ENCODE measurements at places on chromosomes 6 and 20.
A peak's percentile ranks its signal among the peaks of the same experiment; 100 is the strongest.

GRCh38 chr20:42130810-42131596, 512.8 kb upstream of the CHD6 start:
- no peak for DNase-seq

DNA sequence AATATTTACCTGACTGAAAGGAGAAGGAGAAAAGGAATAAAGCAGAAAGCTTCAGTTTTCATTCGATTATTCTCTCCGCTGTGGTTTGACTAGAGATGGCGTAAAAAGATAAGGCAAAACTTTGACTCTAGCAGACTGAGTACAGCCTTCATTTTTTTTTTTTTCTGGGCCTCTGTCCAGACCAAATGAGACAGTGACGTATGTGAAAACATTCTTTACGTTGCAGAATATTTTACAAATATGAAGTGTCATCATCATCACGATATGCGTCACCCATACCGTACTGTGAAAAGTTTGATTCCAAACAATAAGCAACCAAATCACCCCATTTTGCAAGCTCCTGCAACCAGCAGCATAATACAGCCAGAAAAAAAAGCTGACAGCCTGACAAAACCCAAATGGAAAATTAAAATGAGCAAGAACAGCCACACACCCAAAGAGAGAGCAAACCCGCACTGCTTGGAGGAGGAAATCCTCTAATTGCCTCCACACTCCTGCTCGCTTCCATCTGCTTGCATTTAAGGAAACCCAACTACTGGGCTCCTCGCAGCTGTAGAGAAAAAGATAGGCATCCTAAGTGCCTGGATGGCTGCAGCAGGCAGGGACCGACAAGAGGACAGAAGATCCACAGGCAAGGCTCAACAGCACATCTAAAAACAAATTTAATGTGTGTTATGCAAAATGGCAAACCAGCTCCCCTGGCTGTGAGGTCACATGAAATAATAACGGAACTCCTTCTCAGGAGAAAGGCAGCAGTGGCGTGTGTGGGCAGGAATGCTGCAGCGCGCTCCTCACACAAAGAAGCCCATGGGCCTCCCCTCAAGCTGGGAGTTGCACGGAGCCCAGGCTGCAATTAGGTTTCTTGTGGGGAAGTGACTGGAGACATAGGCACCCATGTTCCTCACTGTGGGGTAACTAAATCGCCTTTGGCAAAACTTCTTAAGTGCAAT, 113.1 kb downstream of the FYN start:
- peak; percentile 18 for DNase-seq

DNA sequence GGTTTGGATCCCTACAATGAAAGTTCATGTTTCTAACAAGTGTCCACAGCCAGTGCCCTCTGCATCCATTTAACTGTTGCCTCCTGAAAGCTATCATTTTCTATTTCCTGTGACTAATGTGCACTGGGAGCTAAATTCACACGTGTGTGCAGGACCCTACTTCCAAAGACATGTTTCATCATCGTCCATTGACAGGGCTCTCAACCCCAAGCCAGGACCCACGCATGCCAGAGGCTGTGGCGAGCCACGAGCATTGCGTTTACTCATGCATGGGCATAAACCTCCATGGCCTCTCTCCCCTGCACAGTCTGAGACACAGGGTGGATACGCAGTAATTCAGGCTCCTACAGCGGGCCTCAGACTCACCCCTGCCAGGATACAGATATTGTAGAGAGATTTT, 153.2 kb downstream of the MAFB start:
- DNase-seq = no peak

- DNase-seq = no peak
Measured at GRCh38 chr20:43901296-43901695, 13.4 kb upstream of the TOX2 start.

- DNase-seq = no peak
Measured at GRCh38 chr6:110815015-110815410, 256 bp downstream of the CDK19 start.

- DNase-seq = peak; percentile 75
Measured at GRCh38 chr6:112665114-112665513, 318.0 kb downstream of the RFPL4B start.

- peak; percentile 53 for DNase-seq
Measured at GRCh38 chr6:25017932-25018567, 82.3 kb upstream of the RIPOR2 start.

DNA sequence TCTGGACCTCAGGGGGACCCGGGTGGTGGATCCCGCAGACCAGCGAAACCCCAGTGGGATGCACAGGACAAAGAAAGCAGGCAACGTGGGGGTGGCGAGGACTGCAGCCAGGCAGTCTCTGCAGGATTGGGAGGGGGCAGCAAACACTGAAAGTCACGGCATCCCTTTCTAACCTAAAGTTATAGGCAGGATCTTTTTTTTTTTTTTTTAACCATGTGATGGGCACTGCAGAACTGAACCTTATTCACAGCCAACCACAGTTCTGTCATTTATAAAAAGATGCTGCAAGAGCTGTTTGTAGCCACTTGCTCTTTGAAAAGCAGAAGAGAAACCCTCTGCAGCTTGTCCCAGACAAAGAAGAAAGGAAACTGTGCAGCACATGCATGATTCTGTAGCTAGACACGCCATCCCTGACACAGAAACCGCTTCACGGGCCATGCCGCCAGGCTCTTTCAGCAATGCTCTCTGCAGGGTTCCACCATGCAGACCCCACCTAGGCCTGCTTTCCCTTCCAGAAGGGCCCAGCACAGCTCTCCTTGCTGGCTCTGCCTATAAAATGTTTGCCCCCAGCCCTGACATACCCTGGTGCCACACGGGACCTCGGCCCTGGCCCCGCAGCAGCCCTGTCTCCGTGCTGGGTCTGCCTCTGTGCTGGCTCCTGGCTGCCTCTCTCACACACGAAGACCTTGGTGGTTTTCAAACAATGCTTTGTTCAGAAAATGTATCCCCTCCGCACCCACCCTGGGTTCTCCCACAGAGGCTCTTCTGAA, 70.8 kb downstream of the PYGB start:
- DNase-seq = no peak

DNA sequence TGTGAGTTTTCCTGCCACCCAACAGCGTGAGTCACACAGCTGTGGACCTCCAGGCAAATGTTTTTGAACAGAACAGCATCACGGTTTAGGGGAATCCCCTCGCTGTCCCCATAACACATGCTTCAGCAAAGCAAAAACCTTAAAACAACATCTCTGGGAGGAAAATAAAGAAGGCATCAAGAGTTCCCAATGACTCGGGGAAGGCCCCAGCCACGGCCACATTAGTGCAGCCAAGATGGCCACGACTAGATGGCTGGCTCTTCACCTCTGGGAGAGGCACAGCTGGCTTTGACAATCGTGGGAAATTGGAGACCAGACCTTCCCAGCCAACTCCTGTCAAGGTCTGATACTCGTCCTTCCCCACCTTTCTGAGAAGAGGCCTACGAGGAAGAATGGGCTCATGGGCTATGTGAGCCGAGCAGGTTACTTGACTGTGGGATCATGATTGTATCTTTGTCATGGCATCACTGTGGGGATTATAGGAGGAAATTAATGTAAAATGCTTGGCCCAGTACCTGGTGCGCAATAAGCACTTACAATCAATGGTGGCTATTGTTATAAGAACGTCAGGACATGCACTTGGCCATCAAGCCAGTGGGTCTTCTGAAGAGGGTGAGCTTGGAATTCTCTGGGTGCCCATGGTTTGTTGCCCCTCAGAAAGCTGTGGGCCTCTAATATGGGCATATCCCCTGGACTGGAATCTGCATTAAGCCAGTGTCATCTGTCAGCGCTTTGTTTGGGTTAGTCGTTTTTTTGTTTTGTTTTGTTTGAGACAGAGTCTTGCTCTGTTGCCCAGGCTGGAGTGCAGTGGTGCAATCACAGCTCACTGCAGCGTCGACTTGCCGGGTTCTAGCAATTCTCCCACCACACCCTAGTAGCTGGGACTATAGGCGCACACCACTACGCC, 43.6 kb downstream of the FGD2 start:
- peak; percentile 87 for DNase-seq

- DNase-seq = peak; percentile 89
Measured at GRCh38 chr6:33837971-33838665, 34.3 kb upstream of the MLN start.

DNA sequence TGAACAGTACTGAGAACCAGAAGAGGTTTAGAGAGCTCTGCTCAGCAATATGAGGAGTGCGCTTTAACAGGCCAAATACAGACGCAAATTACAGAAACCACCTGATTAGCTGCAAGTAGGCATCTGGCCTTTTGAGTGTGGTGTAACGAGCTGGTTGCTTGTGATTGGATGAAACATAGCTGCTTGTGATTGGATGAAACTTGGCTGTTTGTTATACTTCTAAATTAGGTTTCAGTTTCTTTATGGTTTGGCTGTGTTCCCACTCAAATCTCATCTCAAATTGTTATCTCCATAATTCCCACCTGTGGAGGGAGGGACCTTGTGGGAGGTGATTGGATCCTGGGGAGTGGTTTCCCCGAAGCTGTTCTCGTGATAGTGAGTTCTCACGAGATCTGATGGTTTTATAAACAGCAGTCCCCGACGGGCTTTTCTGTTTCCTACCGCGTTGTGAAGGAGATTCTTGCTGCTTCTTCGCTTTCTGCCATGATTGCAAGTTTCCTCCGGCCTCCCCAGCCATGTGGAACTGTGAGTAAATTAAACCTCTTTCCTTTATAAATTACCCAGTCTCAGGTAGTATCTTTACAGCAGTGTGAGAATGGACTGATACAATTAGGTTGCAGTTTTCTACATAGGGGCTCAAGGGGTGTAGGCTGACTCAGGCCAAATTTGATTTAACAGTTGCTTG, 655.9 kb upstream of the MAN1A1 start:
- DNase-seq = peak; percentile 1

DNA sequence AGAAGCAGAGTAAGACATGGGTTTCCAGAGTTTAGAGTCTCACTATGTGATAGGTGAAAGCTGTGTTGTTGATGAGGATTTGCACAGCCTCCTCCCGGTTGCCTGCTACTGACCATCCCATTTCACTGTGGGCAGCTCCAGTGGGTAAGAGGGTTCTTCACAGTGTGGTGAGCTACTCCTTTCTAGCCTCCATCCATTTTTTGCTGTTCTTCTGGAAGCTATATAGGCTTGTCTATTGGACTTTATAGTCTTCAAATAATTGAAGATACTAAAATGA, 13.4 kb downstream of the UST start:
- peak; percentile 17 for DNase-seq

DNA sequence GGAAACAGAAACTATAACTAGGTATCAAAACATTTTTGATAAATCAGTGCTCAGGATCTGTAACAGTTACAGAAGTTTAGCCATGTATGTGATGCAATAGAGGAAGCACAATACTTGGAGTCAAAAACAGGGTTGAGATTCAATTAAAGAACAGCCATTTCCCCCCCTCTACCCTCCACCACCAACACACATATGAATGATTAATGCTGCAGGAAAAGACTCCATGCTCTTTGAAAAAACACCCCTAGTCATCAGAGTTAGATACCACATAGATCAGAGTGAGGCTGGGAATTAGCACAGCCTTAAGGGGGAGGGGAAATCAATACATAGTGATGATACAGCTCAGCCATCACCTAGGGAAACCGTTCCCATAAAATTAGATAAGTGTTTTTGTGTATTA, 108.9 kb upstream of the EMILIN3 start:
- DNase-seq = peak; percentile 12

DNA sequence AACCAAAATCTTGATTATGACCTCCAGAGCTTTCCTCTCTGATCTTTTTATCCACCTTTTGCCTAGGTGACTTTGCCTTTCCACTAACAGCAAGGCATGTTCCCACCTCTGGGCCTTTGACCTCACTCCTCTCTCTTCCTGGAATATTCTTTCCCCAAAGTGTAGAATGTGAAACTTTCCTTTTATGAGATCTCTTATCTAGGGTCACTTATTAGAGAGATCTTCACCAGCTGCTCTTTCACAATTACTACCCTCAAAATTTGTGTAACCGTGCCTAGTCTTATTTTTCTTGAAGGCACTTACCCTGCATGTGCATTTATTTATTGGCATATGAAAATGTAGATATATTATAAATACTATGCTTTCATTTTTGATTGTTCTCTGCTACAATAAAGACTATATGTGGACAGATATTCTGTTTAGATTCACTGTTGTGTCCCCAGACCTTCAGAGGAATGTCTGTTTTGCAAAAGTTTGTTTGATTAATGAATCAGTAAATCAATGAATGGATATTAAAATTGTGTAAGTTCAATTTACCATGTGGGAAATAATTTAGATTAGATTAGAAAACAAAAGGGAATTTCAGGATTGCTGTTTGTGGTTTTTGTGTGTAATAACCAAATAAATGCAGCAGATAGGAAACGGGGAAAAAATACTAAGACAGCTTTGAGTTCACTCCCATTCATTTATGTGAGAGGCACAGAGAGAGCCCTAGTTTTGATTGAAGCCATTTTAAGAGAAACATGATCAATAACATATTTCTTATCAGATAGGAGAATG, 207.0 kb downstream of the ADGB start:
- DNase-seq = no peak

DNA sequence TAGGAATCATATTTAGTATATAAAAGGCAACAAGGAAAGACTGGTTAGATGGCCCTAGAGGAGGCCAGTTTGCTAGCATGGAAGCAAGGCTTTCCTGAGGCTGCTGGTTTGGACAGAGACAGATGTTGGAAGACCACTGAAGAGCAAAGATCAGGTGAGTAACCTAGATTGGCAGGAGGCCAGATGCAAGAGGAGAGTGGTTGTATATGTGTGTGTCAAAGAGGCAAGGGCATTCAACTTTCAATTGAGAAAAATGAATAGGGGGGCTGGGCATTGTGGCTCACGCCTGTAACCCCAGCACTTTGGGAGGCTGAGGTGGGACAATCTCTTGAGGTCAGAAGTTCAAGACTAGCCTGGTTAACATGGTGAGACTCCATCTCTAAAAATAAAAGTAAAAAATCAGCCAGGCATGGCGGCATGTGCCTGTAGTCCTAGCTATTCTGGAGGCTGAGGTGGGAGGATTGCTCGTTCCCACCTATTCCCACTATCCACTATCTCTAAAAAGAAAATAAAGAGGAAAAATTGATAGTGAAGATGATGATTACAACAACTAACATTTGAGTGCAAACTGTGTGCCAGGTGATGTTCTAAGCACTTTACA, 79.8 kb downstream of the PRDM1 start:
- peak; percentile 32 for DNase-seq

DNA sequence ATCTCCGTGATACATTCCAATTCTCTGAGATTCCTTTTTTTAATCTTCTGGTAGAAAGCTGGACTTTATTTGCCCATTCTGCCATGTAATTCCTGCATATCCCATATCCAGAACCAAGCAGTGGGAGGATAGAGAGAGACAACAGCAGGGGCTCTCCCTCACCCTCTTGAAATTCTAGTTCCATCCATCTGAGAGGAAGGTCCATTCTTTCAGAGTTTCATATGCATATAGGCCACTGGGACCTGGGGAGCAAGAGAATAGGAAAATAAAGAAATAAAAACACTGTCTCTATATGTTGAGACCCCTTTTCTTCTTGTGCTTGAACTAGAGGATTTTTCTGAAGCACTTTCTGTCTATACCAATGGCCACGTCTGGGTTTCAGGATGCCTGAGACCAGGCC, 147.9 kb upstream of the STMND1 start:
- no peak for DNase-seq

DNA sequence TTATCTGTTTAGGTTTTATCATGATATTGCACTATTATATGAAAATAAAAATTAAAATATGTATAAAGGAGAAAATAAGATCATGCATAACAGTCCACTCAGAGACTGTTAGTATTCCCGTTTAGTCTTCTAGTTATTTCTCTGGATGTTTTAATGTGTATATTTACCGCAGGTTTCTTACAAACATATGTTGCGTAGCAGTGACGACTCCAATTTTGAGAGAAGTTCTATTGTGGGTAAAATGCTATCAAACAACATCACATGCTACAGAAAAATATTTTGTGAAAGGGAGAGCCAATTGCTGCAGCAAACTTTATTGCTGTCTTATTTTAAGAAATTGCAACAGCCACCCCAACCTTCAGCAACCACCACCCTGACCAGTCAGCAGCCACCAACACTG, 72.4 kb upstream of the NXT1 start:
- DNase-seq = no peak
